Activated gamma-delta T cell (primary cell): ENCODE measurements at places on chromosomes 13 and 19.

DNA sequence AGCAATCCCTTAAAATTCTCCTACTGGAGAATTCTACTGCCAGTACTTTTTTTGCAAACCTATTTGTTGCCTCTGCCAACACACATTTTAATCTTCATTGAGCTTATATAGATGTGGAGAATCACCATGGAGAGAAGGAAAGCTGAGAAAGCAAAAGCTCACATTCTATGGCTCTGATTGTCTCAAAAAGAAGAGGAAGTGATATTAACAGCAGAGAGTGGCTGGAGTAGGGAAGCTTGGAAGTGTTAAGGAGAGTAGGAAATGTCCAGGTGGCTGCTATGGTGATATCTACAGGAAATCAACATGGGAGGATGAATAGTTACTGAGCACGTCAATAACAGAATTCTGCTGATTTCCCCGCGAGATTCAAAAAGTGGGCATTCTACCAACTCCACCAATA is 78.8 kb upstream of the TDRD3 start:
- DNase-seq: no peak

DNA sequence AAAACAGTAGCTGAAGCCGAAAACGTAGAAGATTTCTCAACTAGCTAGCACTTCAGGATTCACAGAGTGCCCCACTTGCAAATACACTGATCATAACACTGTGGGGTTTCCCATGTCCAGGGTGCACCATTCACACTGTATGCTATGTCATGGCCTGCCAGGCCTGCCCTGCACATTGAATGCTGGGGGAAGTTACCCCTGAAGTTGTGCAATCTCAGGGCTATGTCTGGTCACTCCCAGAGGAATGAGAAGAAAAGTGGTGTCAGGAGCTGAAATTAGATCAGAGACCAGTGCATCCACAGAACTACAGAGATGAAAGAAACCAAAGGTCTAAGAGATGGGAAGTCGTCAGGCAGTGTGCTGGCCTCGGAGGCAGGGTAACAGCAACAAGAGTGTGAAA is 196.8 kb downstream of the RAP2A start:
- no peak for DNase-seq

DNA sequence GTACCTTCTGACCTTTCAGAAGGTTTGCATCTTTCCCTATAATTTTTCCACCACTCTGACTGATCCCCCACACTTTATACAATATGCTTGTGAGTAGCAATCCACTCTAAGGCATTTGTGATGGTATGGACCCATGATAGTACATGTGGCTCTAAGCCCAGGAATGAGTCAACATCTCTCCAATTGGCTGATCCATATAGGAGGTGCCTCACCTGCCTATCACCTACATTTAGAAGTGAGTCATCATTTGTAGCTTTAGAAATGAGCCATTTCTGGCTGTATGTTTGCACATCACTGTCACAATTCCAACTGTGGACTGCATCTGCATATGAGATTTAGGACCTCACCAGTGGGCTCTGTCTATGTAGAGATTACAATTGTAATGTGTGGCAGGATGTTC is 133.1 kb upstream of the ZNF91 start:
- DNase-seq: no peak

DNA sequence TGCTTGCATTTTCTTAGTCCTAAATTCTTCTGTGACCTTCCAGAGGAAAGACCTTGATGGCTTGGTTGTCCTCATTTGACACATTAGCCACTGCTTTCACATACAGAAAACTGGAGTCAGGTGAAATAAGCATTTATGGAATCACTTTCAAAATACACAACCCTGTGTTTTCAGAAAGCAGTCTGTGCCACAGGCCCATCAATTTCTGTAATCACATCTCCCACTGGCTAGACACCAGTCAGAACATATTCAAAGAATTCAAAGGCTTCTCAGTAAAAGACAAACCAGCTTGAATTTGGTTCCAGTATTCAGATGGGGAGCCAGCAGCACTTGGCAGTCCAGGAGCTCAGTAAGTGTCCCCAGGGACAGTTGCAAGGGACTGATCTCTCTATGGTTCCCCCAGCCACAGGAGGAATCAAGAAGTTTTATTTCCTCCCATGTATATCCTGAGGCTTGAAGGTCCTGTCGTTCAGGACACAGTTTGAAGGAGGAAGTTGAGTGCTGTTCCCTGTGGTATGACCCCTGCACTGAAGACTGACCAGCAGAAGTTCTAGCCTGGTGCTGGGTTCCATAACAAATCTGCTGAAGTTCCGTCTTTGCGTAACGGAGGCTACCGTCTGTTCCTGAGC is 214.3 kb downstream of the FOXO1 start:
- DNase-seq: no peak

- DNase-seq: no peak
Measured at GRCh38 chr19:46489445-46490272, 6.0 kb downstream of the PNMA8B start.

GRCh38 chr19:40607311-40608239 is 6.4 kb downstream of the LTBP4 start:
- no peak for DNase-seq

DNA sequence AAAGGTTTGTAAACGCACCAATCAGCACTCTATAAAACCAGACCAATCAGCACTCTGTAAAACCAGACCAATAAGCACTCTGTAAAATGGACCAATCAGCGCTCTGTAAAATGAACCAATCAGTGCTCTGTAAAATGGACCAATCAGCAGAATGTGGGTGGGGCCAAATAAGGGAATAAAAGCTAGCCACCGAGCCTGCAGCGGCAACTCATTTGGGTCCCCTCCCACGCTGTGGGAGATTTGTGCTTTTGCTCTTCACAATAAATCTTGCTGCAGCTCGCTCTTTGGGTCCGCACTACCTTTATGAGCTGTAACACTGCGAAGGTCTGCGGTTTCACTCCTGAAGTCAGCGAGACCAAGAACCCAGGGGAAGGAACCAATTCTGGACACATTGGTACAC is 28.0 kb downstream of the ZNF175 start:
- DNase-seq: no peak

GRCh38 chr13:39542361-39542760 is 60.6 kb downstream of the LHFPL6 start:
- no peak for DNase-seq
